Activated CD8-positive, alpha-beta T cell treated with anti-CD3 and anti-CD28 coated beads, Interleukin-2, amount 10 ng/mL, durations not matched to agents 7 days and 5 days (primary cell): ENCODE measurements at places on chromosomes 13 and 19. TPM values are rescaled to one million over a fixed set of nuclear protein-coding genes. Genes with fewer than 3 reads are reported as not detected.

DNA sequence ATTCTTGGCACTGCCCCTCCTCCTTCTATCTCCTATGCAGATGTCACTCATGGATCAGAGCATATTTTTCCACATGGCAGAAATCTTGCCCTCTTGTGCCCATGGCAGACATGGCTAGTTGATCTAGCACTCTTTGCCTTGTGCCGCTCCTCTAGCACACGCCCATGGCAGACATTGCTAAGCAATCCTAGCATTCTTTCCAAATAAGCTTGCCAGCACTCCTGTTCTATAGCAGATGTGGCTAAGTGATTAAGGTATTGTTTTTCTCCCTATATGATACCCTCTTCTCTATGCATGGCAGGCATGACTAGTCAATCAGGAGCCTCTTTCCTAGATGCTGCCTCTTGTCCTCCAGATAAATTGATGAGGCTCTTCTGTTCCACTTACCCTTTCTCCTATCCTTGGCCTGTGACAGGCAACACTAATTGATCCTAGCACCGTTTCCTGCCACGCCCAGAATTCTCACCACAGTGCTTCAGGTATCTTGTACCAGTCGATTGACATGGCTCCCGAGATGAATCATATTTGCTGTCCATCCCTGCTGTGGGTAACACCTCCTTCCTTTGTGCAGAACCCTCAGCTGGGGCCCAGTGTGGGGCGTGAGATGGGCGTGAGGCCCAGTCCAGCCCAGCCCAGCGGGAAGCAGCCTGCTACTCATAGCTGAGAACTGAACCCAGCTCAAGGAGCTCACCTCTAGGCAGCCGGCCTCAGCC, 26.9 kb downstream of the TMED1 start:
- DNase-seq: peak; percentile 50
- no peak overlapping the region for H3K4me3 ChIP-seq
- peaks cover 36% of the 10 kb centered on the region for H3K4me1 ChIP-seq
- H3K36me3 ChIP-seq: peaks cover 42% of the 10 kb centered on the region
- no peaks in the 10 kb centered on the region for H3K27me3 ChIP-seq
- H3K27ac ChIP-seq: peak overlapping the region; percentile 55

Gene SPTBN4
- total RNA-seq: 0.47 TPM

Gene FFAR3
- not detected for total RNA-seq

Gene NLRP5
- not detected for total RNA-seq

- no peak overlapping the region for H3K4me3 ChIP-seq
- no peak for DNase-seq
- no peaks in the 10 kb centered on the region for H3K4me1 ChIP-seq
- no peak overlapping the region for H3K27ac ChIP-seq
- peaks cover 22% of the 10 kb centered on the region for H3K27me3 ChIP-seq
These were observed 25.0 kb upstream of the PCCA start for GRCh38 chr13:100063906-100064305.

DNA sequence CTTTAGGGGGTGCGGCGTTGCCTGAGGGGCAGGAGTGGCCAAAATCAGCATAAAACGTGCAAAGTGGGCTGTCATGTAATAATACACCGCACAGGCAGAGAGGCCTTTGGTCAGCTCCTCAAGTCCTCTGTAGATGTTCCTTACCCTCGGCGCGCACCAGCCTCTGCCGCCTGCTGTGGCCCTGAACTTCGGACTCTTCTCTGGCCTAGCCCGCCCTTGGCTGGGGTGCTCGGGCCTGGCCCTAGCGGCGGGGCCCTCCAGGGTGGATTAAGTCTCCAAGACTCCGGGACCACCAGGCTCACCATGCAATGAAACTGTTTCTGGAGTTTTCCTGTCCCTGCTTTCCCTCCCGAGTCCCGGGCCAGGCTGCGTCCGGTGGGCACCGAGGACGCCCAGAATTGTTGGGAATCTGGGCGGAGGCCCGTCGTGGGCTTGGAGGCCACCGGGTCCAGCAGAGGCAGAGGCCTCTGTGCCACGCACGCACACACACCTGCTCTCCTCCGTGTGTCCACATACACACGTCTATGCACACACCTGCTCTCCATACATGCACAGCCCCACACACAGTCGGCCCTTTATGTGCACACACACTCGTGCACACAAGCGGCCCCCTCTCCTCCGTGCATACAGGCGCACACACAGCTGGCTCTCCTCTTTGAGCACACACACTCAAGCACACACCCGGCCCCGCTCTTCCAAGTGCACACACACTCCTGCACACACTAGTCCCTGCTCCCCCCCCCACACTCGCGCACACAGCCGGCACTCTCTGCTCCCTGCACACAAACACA, 1.5 kb upstream of the TFDP1 start:
- peaks cover 2% of the 10 kb centered on the region for H3K27me3 ChIP-seq
- H3K4me3 ChIP-seq: peak overlapping the region; percentile 52
- H3K4me1 ChIP-seq: peaks cover 33% of the 10 kb centered on the region
- DNase-seq: no peak
- H3K27ac ChIP-seq: no peak overlapping the region

DNA sequence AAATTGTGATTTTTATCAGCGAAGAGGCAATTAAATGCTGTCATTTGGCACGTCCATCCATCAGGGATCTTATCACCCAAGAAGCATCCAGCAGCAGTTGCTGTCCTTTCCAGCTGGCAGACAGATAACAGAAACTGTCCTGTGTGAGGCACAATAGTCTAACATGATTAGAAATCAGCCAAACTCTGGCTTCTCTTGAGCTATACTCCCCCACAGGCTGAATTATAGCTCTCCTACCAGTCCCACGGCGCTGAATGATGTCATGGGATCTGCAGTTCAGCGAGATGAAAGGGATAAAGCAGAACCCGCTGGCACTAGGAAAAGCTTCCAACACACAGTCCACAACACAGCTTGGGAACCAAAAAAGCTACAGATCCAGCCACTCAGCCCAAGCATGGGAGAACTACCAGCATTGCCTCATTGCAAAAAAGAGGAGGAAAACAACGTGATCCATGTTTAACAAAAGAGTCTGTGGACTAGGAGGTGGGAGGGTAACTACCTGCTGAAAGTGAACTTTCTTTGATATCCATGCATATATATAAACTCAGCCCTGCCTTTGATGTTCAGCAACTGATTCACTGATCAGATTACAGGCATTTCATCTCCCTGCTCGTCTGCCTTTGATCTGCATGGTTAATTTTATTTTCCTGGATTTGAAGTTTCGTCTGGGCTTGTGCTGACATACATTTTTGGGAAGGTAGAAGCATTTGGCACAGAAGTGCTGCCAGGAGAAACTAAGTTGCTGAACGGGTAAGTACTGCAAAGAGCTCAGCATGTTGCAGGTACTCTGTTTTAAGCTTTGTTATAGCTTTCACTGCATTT, at the start of gene TNFRSF19:
TNFRSF19 (plus strand) TSS at position 314 of the 822 bp plus-strand sequence. CDS start 19,772 bp downstream, outside the sequence.
- H3K27me3 ChIP-seq: peaks cover 32% of the 10 kb centered on the region
- no peaks in the 10 kb centered on the region for H3K36me3 ChIP-seq
- no peak within 1 kb of the TSS for H3K27ac ChIP-seq
- no peaks in the 10 kb centered on the region for H3K4me1 ChIP-seq

- no peak for DNase-seq
- H3K27ac ChIP-seq: no peak overlapping the region
- no peaks in the 10 kb centered on the region for H3K27me3 ChIP-seq
- H3K4me1 ChIP-seq: no peaks in the 10 kb centered on the region
- H3K4me3 ChIP-seq: no peak overlapping the region
These were observed 1447.5 kb downstream of the EFNB2 start for GRCh38 chr13:105087945-105088344.

- peaks cover 55% of the 10 kb centered on the region for H3K4me1 ChIP-seq
- H3K36me3 ChIP-seq: no peaks in the 10 kb centered on the region
- H3K4me3 ChIP-seq: no peak overlapping the region
- peak; percentile 33 for DNase-seq
- peak overlapping the region; percentile 16 for H3K27ac ChIP-seq
- no peaks in the 10 kb centered on the region for H3K27me3 ChIP-seq
These were observed 39.3 kb downstream of the MBNL2 start for GRCh38 chr13:97261254-97262005.

Gene FCAR
- not detected for total RNA-seq

Gene KLK14
- total RNA-seq: not detected

Gene KLK12
- total RNA-seq: not detected

Gene CILP2
- total RNA-seq: 0.16 TPM

GRCh38 chr13:45196096-45196495, 4.7 kb downstream of the KCTD4 start:
- no peaks in the 10 kb centered on the region for H3K27me3 ChIP-seq
- H3K4me1 ChIP-seq: peaks cover 11% of the 10 kb centered on the region
- no peak overlapping the region for H3K4me3 ChIP-seq
- no peak overlapping the region for H3K27ac ChIP-seq

Gene HSD17B14
- total RNA-seq: 0.89 TPM

DNA sequence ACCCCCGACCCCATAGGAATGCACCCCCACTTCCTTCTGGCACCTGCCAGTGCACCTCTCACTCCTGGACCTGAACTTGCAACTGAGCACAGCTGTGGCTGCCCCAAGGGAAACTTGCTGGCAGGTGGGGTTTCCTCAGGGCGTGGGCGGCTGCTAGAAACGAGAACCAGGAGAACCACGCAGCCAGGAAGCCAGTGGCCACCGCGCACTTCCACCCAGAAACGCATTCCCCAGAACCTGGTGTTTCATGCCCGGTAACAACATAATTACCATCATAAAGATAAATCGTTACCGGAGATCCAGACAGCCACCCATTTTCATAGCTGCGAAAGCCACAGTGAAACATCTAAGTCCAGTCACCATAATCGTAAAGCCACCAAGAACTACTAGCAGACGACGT, 75.2 kb upstream of the C13orf46 start:
- peak; percentile 29 for DNase-seq
- peaks cover 24% of the 10 kb centered on the region for H3K36me3 ChIP-seq
- peaks cover 3% of the 10 kb centered on the region for H3K27me3 ChIP-seq
- peak overlapping the region; percentile 20 for H3K4me3 ChIP-seq

DNA sequence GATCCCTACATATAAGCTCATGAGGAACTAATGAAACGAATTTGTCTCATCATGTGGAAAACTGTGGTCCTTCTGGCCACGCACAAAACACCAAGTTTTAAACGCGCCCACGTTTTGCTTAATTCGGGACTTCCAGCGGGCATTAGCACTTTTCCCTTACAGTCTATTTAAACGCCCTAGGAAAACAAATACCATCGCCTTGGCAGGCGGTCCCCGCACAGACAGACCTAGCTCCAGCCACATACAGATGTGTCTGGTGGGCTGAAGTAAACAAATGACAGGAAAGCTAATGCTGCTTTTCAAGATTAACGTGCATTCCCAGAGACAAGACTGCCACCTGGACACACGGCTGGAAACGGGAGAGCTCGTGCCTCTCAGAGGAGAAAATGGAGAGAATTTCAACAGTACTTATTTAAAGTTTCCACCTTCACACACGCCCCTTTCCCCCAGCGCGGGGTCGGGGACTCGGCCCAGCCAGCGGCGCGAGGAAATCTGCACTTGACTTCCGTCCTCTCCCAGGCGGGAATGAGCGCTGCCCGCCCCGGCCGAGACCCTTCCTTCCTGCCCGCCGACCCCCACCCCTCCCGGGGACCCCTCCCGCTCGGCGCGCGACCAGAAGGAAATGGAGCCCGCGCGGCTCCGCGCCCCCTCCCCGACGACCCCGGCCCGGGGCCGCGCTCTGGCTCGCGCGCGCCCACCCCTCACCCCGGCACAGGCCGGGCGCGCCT, 931 bp downstream of the USP12 start:
- H3K27me3 ChIP-seq: no peaks in the 10 kb centered on the region
- peak overlapping the region; percentile 99 for H3K4me3 ChIP-seq
- H3K36me3 ChIP-seq: peaks cover 5% of the 10 kb centered on the region
- H3K27ac ChIP-seq: peak overlapping the region; percentile 95

Gene FPR1
- not detected for total RNA-seq

Gene LSR
- total RNA-seq: 25.5 TPM

GRCh38 chr13:95386370-95386769, 85.1 kb upstream of the ABCC4 start:
- H3K27ac ChIP-seq: no peak overlapping the region
- no peaks in the 10 kb centered on the region for H3K4me1 ChIP-seq
- no peak for DNase-seq
- peaks cover 21% of the 10 kb centered on the region for H3K27me3 ChIP-seq
- H3K36me3 ChIP-seq: no peaks in the 10 kb centered on the region
- no peak overlapping the region for H3K4me3 ChIP-seq

GRCh38 chr13:33671560-33671959, 146.4 kb upstream of the RFC3 start:
- DNase-seq: no peak
- no peaks in the 10 kb centered on the region for H3K36me3 ChIP-seq
- H3K4me1 ChIP-seq: no peaks in the 10 kb centered on the region
- no peak overlapping the region for H3K4me3 ChIP-seq
- H3K27ac ChIP-seq: no peak overlapping the region

Gene GNG7
- 0.13 TPM for total RNA-seq

- H3K27ac ChIP-seq: no peak overlapping the region
- H3K4me3 ChIP-seq: no peak overlapping the region
- peaks cover 2% of the 10 kb centered on the region for H3K4me1 ChIP-seq
- H3K27me3 ChIP-seq: peaks cover 2% of the 10 kb centered on the region
- no peak for DNase-seq
These were observed 31.3 kb downstream of the GRIK5 start for GRCh38 chr19:42038666-42039065.

- DNase-seq: no peak
- H3K27me3 ChIP-seq: no peaks in the 10 kb centered on the region
- H3K36me3 ChIP-seq: no peaks in the 10 kb centered on the region
- H3K4me1 ChIP-seq: no peaks in the 10 kb centered on the region
- H3K4me3 ChIP-seq: no peak overlapping the region
These were observed 27.4 kb downstream of the STARD13 start for GRCh38 chr13:33257841-33258807.

Gene MISP3
- total RNA-seq: 1.1 TPM

DNA sequence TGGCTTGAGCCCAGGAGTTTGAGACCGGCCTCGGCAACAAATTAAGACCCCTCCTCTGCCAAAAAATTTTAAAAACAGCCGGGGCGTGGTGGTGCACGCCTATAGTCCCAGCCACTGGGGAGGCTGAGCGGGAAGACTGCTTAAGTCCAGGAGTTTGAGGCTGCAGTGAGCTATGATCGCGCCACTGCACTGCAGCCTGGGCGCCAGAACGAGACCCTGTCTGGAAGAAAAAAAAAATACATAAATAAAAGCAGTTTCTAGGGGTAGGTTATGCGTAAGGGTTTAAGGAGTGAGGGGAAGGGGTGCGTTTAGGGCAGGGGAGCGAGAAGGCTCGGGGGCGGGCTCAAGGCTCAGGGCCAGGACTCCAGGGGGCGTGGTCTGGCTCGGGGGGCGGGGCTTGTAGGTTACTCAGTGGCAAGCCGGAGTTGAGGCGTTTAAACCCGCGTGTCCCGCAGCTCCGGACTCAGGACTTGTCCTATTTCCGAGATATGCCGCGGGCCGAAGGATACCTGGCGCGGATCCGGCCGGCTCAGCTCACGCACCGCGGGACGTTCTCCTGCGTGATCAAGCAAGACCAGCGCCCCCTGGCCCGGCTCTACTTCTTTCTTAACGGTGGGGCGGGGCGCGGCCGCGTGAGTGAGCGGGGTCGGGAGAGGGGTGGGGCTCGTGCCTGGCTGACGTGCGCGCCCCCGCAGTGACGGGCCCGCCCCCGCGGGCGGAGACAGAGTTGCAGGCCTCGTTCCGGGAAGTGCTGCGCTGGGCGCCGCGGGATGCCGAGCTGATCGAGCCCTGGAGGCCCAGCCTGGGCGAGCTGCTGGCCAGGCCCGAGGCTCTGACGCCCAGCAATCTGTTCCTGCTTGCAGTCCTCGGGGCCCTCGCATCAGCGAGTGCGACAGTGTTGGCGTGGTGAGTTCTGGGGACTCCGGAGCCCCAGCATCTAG, 10.7 kb downstream of the SPACA6 start:
- peak overlapping the region; percentile 86 for H3K27ac ChIP-seq
- peaks cover 26% of the 10 kb centered on the region for H3K4me1 ChIP-seq

Gene KISS1R
- 1.1 TPM for total RNA-seq

GRCh38 chr13:50709058-50709457, 134.4 kb downstream of the DLEU7 start:
- H3K27me3 ChIP-seq: peaks cover 9% of the 10 kb centered on the region
- H3K36me3 ChIP-seq: no peaks in the 10 kb centered on the region
- no peak for DNase-seq
- no peak overlapping the region for H3K27ac ChIP-seq
